Myometrial cell (primary cell): ENCODE measurements at places on chromosomes 5 and 9. TPM values are rescaled to one million over a fixed set of nuclear protein-coding genes. Genes with fewer than 3 reads are reported as not detected.

TUSC1 gene
- 6.9 and 14.1 TPM in 2 replicates for total RNA-seq

ANGPTL2 gene
- 3.0 and 4.3 TPM in 2 replicates for total RNA-seq

FAM153A gene
- total RNA-seq = not detected in 2 replicates

GRK6 gene
- total RNA-seq = 48.4 and 55.9 TPM in 2 replicates

DRD1 gene
- total RNA-seq = not detected in 2 replicates

TICAM2 gene
- total RNA-seq = 9.5 and 16.7 TPM in 2 replicates

RNF183 gene
- total RNA-seq = not detected in 2 replicates

NKD2 gene
- total RNA-seq = not detected in 2 replicates

RHOBTB3 gene
- total RNA-seq = 121 and 151 TPM in 2 replicates

FAM151B gene
- 2.9 and 3.2 TPM in 2 replicates for total RNA-seq

IRX1 gene
- not detected in 2 replicates for total RNA-seq

TSLP gene
- 0.35 TPM in 1 of 2 replicates, not detected in the other for total RNA-seq

SLC44A1 gene
- total RNA-seq = 24.8 and 36.0 TPM in 2 replicates

MYORG gene
- 2.6 and 2.7 TPM in 2 replicates for total RNA-seq

IL13 gene
- total RNA-seq = not detected in 2 replicates

RLN2 gene
- total RNA-seq = 0.18 TPM in 1 of 2 replicates, not detected in the other

CXCL14 gene
- 0.29 TPM in 1 of 2 replicates, not detected in the other for total RNA-seq

ATP6V1G1 gene
- total RNA-seq = 70.4 and 78.7 TPM in 2 replicates

GBA2 gene
- total RNA-seq = 15.0 and 18.4 TPM in 2 replicates

PLPP7 gene
- total RNA-seq = 14.9 and 21.3 TPM in 2 replicates

PDE8B gene
- not detected in 2 replicates for total RNA-seq

PAEP gene
- total RNA-seq = not detected in 2 replicates

FOXD1 gene
- total RNA-seq = 0.53 TPM in 1 of 2 replicates, not detected in the other

PCDHB16 gene
- under 0.01 TPM in 2 replicates for total RNA-seq

SLC6A19 gene
- total RNA-seq = not detected in 2 replicates

C5 gene
- 2.6 and 3.0 TPM in 2 replicates for total RNA-seq

TAF11L3 gene
- total RNA-seq = not detected in 2 replicates

SLC28A3 gene
- 0.35 TPM in 1 of 2 replicates, not detected in the other for total RNA-seq

PTGER4 gene
- total RNA-seq = 21.0 and 25.5 TPM in 2 replicates

SLC45A2 gene
- not detected in 2 replicates for total RNA-seq

GFRA3 gene
- not detected in 2 replicates for total RNA-seq

COL23A1 gene
- not detected in 2 replicates for total RNA-seq

MYOZ3 gene
- total RNA-seq = not detected in 2 replicates

RAD23B gene
- total RNA-seq = 73.9 and 81.3 TPM in 2 replicates

ZDHHC11 gene
- under 0.01 and 0.29 TPM in 2 replicates for total RNA-seq

VCP gene
- 392 and 396 TPM in 2 replicates for total RNA-seq

PCDHAC2 gene
- total RNA-seq = not detected in 2 replicates

STPG3 gene
- total RNA-seq = not detected in 2 replicates

ANKS6 gene
- total RNA-seq = 13.1 and 31.1 TPM in 2 replicates

CERT1 gene
- total RNA-seq = 7.5 and 11.0 TPM in 2 replicates

MRRF gene
- 33.3 and 43.8 TPM in 2 replicates for total RNA-seq

UBE2QL1 gene
- total RNA-seq = not detected in 2 replicates

MRPL50 gene
- total RNA-seq = 9.4 and 10.7 TPM in 2 replicates

ZNF366 gene
- total RNA-seq = not detected in 2 replicates

CTSL gene
- 311 and 406 TPM in 2 replicates for total RNA-seq
